ENCODE measurements at places on chromosomes 2 and 18. TPM values are rescaled to one million over a fixed set of nuclear protein-coding genes. Genes with fewer than 3 reads are reported as not detected.

Gene IWS1
- 33.1 TPM for polyA plus RNA-seq

Gene ALPG
- polyA plus RNA-seq, result not detected

Gene CRYBA2
- polyA plus RNA-seq, result not detected

Gene CHRND
- not detected for polyA plus RNA-seq

Gene TCF23
- not detected for polyA plus RNA-seq

Gene FAM210A
- 15.5 TPM for polyA plus RNA-seq

Gene IL1RL2
- not detected for polyA plus RNA-seq

- DNase-seq, result no peak
- H3K4me1 ChIP-seq, result no peaks in the 10 kb centered on the region
- H3K27ac ChIP-seq, result no peak overlapping the region
- H3K4me3 ChIP-seq, result no peak overlapping the region
- H3K36me3 ChIP-seq, result no peaks in the 10 kb centered on the region
Observed at GRCh38 chr2:6212491-6212890, 520.3 kb downstream of the SOX11 start.

- no peak for DNase-seq
- no peak overlapping the region for H3K27ac ChIP-seq
- no peak overlapping the region for H3K4me3 ChIP-seq
- H3K27me3 ChIP-seq, result no peaks in the 10 kb centered on the region
- H3K36me3 ChIP-seq, result no peaks in the 10 kb centered on the region
Observed at GRCh38 chr2:104793966-104794365, 59.9 kb upstream of the POU3F3 start.

DNA sequence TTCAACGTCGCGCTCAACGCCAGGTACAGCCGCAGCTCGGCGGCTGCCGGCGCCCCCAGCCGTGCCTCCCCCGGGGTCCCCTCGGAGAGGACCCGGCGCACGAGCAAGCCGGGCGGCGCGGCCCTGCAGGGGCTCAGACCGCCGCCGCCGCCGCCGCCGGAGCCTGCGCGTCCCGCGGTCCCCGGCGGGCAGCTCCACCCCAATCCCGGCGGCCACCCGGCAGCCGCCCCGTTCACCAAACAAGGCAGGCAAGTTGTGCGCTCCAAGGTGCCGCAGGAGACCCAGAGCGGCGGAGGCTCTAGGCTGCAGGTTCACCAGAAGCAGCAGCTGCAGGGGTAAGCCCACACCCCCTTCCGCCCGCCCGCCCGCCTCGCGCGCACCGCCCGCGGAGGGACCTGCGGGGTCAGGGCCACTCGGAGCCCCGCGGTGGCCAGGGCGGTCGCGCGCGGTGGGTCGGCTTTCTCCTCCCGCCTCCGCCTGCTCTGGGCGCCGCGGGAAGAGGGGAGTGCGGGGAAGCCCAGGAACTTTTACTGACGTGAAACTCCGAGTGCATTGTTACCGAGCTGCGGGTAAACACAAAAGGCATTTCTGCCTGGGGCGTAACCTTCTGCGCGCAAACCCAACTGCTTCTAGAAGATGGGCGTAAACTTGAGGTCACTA lies 861 bp downstream of the LTBP1 start:
- peaks cover 9% of the 10 kb centered on the region for H3K27me3 ChIP-seq
- H3K4me1 ChIP-seq, result no peaks in the 10 kb centered on the region
- H3K36me3 ChIP-seq, result no peaks in the 10 kb centered on the region

- H3K27me3 ChIP-seq, result no peaks in the 10 kb centered on the region
- H3K4me3 ChIP-seq, result no peak overlapping the region
- H3K36me3 ChIP-seq, result no peaks in the 10 kb centered on the region
- H3K27ac ChIP-seq, result no peak overlapping the region
- no peak for DNase-seq
Observed at GRCh38 chr2:9463698-9464034, 10.7 kb upstream of the IAH1 start.

GRCh38 chr2:226181909-226182308 lies 617.7 kb downstream of the IRS1 start:
- H3K36me3 ChIP-seq, result no peaks in the 10 kb centered on the region
- no peaks in the 10 kb centered on the region for H3K27me3 ChIP-seq
- H3K4me3 ChIP-seq, result no peak overlapping the region
- no peak overlapping the region for H3K27ac ChIP-seq
- no peaks in the 10 kb centered on the region for H3K4me1 ChIP-seq
- DNase-seq, result no peak

DNA sequence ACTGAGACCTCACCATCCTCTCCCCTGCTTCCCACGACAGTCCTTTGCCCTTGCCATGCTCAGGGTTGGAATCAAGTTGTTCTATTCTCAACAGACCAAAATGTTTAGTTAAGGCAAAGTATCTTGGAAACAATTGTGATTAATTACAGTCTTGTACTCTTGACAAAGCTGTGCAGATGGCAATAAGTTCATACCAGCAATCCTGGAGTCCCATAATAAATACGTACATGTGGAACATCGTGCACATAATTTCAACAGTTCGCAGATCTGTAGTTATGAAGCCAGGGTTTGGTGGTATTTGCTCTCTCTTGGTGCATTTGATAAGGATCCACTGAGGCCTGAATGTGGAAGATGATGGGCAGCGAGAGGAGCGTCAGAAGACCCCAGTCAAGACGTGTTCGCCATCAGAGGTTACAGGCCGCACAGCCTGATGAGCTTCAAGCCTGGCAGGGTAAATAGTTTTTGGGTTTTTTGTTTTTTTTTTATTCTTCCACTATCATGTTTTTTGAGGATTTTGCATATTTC lies 52.9 kb upstream of the EML6 start:
- no peak overlapping the region for H3K4me3 ChIP-seq
- DNase-seq, result no peak
- no peak overlapping the region for H3K27ac ChIP-seq

DNA sequence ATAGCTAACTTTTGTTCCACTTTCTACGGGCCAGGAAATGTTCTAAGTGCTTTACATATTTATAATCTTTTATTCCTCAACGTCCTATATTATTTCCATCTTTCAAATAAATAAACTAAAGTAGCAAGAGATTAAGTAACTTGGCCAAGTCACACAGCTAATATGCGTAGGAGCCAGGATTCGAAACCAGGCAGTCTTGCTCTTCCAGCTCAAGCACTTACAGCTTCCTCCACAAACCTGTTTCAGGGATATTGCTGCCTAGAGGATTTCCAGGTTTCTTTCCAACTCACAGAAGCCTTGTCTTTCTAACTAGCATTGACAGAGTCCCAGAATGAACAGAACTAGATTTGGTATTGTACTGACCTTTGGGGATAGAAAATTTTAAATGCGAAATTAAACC lies 102.5 kb downstream of the FIGN start:
- H3K4me3 ChIP-seq, result no peak overlapping the region
- no peaks in the 10 kb centered on the region for H3K27me3 ChIP-seq
- H3K36me3 ChIP-seq, result no peaks in the 10 kb centered on the region
- no peak for DNase-seq

GRCh38 chr18:7105268-7105667 lies 12.3 kb downstream of the LAMA1 start:
- no peaks in the 10 kb centered on the region for H3K4me1 ChIP-seq
- H3K4me3 ChIP-seq, result no peak overlapping the region
- no peak for DNase-seq
- H3K27me3 ChIP-seq, result no peaks in the 10 kb centered on the region
- no peak overlapping the region for H3K27ac ChIP-seq

DNA sequence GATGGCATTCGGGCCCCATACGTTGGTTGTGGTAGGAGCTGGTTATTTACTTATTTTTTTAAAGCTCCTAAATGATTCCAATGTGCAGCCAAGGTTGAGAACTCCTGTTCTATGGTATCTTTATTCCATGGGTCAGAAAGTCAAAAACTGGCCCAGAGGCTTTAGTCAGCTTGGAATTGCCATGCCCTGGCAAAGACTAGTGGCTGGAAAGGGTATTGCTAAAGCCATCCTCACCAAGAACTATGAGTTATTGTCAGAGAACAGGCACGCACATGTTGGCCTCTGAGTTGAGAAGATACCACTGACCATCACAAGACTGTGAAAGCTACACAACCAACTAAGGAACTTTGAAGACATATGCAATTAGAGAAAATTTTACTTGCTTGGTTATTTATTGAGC lies 47.9 kb upstream of the ACMSD start:
- no peaks in the 10 kb centered on the region for H3K27me3 ChIP-seq
- no peak overlapping the region for H3K4me3 ChIP-seq
- H3K27ac ChIP-seq, result no peak overlapping the region
- DNase-seq, result no peak
- no peaks in the 10 kb centered on the region for H3K36me3 ChIP-seq

DNA sequence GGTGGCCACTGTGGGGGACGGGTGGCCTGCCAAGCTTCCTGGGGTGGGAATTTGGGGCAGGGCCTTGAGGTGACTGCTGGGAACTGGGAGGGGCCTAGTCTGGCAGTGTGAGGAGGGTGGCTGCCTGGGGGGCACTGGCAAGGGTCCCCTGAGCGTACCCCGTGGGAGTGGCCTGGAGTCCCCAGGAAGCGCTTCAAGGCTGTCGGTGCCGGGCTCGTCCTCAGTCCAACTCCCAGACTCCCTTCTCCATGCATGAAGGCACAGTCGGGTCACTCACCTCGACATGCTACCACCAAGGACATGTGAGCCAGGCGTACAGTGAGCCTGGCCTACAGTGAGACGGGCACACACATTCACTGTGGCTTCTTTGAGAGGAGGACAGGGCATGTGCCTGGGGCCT lies 105.3 kb downstream of the SMIM21 start:
- H3K4me1 ChIP-seq, result no peaks in the 10 kb centered on the region
- no peaks in the 10 kb centered on the region for H3K27me3 ChIP-seq
- no peak for DNase-seq
- no peak overlapping the region for H3K27ac ChIP-seq
- H3K36me3 ChIP-seq, result no peaks in the 10 kb centered on the region

GRCh38 chr2:178385595-178386148 lies 65.3 kb downstream of the PRKRA start:
- H3K27me3 ChIP-seq, result no peaks in the 10 kb centered on the region
- DNase-seq, result no peak
- no peaks in the 10 kb centered on the region for H3K36me3 ChIP-seq
- H3K27ac ChIP-seq, result no peak overlapping the region
- no peaks in the 10 kb centered on the region for H3K4me1 ChIP-seq

GRCh38 chr2:237128026-237128703 lies 42.5 kb downstream of the COPS8 start:
- H3K27me3 ChIP-seq, result no peaks in the 10 kb centered on the region
- H3K36me3 ChIP-seq, result no peaks in the 10 kb centered on the region
- no peak overlapping the region for H3K27ac ChIP-seq
- no peaks in the 10 kb centered on the region for H3K4me1 ChIP-seq
- no peak for DNase-seq

DNA sequence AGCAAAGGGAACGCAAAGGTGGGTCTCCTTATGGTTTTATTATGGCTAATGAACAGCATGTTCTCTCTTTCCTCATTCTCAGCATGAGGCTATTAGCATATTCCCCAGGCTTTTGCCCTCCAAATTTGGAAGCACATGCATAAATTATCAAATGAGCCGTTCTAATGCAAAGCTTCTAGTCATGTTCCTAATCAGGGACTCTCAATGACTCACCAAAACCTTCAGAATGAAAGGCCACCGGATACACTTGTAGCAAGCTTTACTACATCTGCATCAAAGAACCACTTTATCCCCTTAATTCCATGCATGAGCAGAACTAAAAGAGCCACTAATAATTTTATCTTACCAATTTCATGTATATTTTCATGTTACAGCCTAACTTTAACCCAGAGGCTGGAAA lies 310.5 kb downstream of the LRATD1 start:
- H3K4me1 ChIP-seq, result no peaks in the 10 kb centered on the region
- no peaks in the 10 kb centered on the region for H3K36me3 ChIP-seq
- no peak overlapping the region for H3K27ac ChIP-seq
- no peak overlapping the region for H3K4me3 ChIP-seq
- DNase-seq, result no peak

DNA sequence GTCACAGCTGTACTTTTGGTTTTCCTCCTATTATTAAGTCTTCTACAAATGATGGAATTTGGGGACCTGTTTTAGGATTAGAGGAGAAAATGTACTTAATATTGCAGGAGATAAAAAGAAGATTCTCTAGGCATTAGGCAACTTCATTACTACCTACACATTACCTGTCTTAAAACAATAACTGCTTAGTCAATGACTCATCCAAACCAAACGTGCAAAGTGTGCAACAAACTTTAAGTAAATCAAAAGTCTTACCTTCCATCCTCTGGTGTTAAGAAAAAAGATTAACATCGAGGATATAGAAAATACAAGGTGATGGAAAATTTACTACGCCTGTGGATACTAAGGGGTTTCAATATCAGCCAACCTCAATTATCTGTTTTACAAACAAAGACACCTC lies 285.3 kb upstream of the KYNU start:
- no peaks in the 10 kb centered on the region for H3K27me3 ChIP-seq
- H3K4me1 ChIP-seq, result no peaks in the 10 kb centered on the region
- no peak overlapping the region for H3K4me3 ChIP-seq
- no peaks in the 10 kb centered on the region for H3K36me3 ChIP-seq

DNA sequence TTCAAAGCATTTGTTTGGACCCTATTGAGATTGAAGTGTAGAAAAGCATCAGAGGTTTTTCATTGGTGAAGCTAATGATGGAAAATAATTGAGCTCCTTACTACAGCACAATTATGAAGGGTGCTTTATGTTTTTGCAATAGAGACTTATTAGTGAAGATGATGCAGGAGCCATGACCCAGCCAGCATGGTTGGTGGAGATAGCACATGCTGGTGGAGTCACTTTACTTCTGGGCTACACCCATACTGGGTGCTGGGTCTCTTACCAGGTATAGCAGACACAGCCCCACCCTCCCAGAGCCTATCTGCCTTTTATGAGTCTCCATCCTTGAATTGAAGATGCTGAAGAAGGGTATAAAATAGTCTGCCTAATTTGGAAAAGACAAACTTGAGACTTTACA lies 3.6 kb downstream of the ACP1 start:
- H3K27me3 ChIP-seq, result no peaks in the 10 kb centered on the region
- DNase-seq, result no peak
- peaks cover 49% of the 10 kb centered on the region for H3K4me1 ChIP-seq
- no peak overlapping the region for H3K4me3 ChIP-seq
- no peak overlapping the region for H3K27ac ChIP-seq
